ENCODE measurements at places on chromosomes 6 and 20.

GRCh38 chr6:168721571-168721970 is 280.6 kb downstream of the SMOC2 start:
- DNase-seq = no peak

DNA sequence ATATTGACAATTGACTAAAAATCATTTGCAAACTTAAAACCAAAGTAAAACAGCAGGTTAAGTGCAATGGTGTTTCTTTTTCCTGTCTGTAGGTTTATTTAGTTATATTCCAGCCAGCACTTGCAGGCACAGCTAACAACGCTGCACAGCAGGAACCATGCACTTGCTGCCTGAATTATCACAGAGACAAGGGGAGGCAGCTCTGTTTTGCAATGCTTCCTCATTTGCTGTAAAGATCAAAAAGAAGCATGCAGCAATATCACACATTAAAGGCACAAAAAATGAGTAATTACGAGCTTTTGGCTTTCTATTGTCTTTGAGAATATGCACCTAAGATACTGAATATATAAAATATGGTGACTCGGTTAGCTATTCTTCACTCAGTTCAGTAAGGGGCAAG is 241.9 kb downstream of the EPHA7 start:
- peak; percentile 44 for DNase-seq

- DNase-seq = peak; percentile 78
These were observed 280.9 kb downstream of the KIF16B start for GRCh38 chr20:16292226-16292880.

DNA sequence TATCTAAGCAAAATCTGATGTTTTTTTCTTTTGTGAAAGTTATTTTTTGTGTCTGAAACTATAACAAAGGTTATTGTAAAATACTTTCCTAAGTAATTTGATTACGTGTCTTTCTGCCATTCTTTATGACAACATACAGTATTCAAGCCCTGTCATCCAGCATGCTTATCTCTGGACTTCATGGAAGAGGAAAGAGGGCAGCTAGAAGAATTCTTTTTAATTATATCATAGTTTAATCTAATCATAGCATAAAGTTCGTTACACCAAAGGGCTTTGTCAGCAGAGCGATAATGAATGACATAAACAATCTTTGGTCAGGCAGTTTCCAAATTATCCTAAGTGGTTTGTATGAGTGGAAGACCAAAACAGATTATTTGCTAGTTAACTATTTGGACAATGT is 3.5 kb downstream of the ENPP3 start:
- no peak for DNase-seq

GRCh38 chr6:39422238-39422637 is 99.7 kb upstream of the KCNK16 start:
- DNase-seq = no peak

DNA sequence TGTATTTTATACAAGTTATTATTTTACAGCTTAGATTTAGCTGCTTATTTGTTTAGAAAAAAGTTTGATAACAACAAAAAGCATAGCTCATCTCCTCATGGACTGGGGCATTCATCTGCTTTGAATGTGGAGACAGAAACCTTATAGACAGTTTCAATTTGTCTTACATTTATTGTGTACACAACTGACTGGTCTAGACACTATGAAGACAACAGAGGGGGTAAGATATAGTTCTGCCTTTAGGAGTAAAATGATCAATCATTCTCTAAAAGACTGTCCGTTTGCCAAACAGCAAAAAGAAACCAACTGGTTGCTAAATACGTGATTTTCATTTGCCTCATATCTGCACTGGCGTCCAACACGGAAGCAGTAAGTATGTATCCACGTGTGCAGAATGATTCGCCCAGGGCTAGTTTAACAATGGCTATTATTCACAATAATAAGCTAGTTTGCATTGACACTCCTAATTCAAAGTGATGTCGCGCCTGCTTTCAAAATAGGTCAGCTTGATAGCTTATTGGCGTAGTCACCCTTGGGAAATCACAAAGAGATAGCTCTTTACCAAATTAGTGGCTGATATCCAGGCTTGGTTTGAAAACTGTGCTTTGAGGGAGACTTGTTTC is 153.6 kb downstream of the BMP2 start:
- DNase-seq = no peak

DNA sequence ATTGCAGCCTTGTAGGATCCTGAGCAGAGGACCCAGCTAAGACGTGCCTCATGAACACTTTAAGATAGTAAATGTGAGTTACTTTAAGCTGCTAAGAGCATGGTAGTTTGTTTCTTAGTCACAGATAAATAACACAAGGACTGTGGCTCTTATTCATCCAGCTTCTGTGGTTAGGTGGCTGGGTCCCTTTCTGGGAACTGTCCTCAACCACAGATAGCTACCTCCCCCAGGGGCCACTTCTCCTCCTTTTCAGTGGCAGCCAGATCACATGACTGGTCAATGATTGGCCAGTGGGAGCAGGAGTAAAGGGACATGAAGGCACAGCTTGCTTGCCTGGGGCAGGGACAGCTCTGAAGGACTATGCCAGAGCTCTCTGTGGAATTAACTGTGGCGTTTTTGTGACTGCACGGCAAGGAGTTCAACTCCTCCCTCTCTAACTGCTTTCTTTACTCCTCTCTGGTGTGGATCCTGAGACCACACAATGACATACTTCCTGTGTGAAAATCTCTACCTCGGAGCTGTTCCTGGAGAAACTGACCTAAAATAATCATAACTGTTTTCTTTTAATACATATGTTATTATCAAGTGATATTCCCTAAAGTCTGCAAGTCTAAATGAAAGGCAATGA is 76.5 kb downstream of the NRN1 start:
- peak; percentile 91 for DNase-seq

GRCh38 chr6:19525673-19526072 is 311.5 kb upstream of the ID4 start:
- DNase-seq = no peak

GRCh38 chr6:64249115-64249514 is 613.5 kb downstream of the PHF3 start:
- DNase-seq = no peak

DNA sequence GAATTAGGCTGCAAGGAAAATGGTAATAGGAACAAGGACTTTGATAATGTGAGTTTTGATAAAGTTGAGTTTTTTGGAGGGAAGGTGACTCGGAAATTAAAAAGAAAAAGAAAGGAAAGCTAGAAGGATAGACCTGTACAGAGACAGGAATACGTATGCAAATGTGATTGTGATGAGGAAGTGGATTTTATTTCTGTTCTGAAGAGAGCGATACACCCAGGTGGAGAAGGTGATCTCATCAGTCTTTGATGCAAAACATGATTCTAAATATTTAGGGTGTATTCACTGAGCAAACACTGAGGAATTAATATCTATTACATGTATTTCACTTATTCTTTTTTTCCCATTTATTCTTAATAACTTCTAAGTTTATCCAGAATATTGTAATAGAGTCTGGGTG is 9.2 kb upstream of the PLEKHG1 start:
- DNase-seq = no peak

GRCh38 chr20:38091441-38092216 is 58.1 kb downstream of the RPRD1B start:
- peak; percentile 14 for DNase-seq

GRCh38 chr6:129628101-129628815 is 81.7 kb downstream of the ARHGAP18 start:
- DNase-seq = no peak

GRCh38 chr6:130229645-130230044 is 6.9 kb upstream of the SAMD3 start:
- peak; percentile 32 for DNase-seq

- no peak for DNase-seq
These were observed 225.4 kb downstream of the CDH4 start for GRCh38 chr20:61477451-61477861.

GRCh38 chr20:56872620-56873458 is 243.7 kb downstream of the TFAP2C start:
- no peak for DNase-seq

DNA sequence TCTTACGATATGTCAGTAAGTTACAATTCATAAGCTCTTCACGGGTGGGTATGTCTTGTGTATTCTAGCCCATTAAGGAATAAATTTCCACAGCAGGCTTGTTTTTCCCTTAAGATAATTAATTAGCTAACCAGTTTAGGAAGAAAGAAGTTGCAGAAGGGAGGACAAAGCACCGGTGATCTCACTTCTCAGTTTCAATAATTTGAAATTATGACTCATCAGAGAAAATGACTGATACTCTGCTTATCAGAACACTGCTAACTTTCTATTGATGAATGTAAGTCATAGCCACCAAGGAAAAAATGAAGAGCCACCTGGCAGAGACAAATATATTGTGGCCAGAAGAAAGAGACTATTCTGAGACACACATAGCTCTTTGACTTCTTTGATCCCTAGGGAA is 35.0 kb upstream of the ENTPD6 start:
- no peak for DNase-seq

DNA sequence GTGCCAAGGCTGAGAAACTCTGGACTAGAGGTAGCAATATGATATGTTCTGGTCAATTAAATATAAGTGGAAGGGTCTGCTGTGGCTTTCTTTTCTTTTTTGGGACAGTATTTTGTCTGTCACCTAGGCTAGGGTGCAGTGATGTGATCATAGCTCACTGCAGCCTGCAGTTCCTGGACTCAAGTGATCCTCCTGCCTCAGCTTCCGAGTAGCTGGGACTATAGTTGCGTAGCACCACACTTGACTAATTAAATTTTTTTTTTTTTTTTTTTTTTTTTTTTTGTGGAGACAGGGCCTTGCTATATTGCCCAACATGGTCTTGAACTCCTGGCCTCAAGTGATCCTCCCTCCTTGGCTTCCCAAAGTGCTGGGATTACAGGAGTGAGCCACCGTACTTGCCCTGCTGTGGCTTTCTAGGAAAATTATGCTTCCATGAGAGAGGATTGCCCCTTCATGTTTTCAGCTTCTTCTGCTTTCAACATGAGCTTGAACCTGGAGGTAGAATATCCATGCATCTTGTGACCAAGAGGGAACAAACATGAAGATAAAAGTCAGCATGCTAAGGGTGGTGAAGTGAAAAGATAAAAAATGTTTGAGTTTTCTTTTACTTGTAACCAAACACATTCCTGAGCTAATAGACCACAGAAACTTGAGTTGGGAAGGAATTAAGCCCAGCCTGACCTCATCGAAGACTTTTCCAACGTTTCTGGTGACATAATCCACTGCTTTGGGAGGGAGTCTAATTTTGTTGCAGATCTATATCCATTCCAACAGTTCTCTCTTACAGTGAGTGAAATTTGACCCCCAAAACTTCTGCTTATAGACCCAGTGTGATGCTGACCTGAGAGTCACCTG is 75.1 kb downstream of the CARMIL1 start:
- no peak for DNase-seq

GRCh38 chr20:50873585-50873984 is 57.7 kb downstream of the ADNP start:
- DNase-seq = no peak

GRCh38 chr6:14165091-14165490 is 47.5 kb downstream of the CD83 start:
- no peak for DNase-seq

- peak; percentile 41 for DNase-seq
These were observed 93.7 kb downstream of the PROKR2 start for GRCh38 chr20:5222919-5223634.

GRCh38 chr20:13008761-13009681 is at the start of gene SPTLC3:
Gene SPTLC3, plus strand, starts transcription at chr20:13008972. Its CDS starts 296 bp downstream, at chr20:13009268.
- no peak for DNase-seq

DNA sequence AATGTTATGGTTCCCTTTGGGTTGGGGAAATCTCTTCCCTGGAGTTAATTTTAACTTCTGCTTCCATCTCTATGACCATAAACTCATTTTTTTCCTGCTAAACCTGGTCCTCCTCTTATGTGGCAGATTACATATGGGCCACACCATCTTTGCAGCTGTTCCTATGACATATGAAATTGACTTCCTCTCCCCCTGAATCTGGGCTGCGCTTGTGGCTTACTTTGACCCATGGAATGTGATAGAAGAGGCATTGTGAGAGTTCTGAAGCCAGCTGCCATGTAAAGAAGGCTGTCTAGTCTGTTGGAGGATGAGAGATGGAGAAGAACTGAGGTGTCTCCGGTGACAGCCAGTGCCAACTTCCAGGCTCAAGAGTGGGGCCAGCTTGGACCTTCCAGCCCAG is 100.1 kb downstream of the CDC5L start:
- DNase-seq = no peak

- DNase-seq = peak; percentile 54
These were observed 721 bp downstream of the KDM1B start for GRCh38 chr6:18155864-18156421.

- DNase-seq = no peak
These were observed 1.1 kb downstream of the PTCHD4 start for GRCh38 chr6:48109944-48110343.

- peak; percentile 38 for DNase-seq
These were observed 278.5 kb upstream of the MARCKS start for GRCh38 chr6:113578691-113579090.

GRCh38 chr6:35669451-35670045 is 19.2 kb downstream of the FKBP5 start:
- no peak for DNase-seq

- no peak for DNase-seq
These were observed 104.6 kb upstream of the TNFAIP3 start for GRCh38 chr6:137762168-137763090.

DNA sequence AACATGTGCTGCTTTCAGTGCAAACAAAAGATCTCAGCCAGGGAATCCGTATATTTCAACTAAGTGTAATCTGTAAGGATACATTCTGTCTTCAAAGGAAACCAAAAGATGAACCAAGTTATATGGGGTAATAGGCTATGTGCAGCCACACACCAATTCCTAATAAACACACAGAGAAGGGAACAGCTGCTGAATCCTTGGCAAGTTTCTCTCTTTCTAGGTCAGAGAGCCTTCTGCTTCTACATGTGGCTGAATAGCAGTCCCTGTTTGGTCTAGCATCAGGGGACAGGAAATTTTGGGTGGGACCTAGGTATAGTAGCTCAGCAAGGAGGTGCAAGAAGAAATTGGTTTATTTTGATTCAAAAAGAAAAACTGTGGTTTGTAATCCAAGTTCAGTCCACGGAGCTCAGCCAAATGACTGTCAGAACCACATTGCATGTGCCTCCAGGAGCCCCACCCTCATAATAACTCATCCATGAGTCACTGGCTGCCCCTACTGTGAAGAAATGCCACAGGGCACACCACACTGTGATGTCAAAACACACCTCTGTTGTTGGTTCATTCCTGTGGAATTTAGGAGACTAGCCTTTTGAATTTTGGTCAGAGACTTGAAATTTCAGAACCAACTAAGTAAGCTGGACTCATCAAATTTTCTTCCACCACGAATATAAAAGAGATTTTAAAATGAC is 21.1 kb downstream of the SPTLC3 start:
- no peak for DNase-seq

All from MV-4-11 (cell line).